ENCODE measurements at places on chromosomes 1 and 21.

- DNase-seq = no peak
Observed at GRCh38 chr1:112540226-112540794, 31.5 kb downstream of the WNT2B start.

DNA sequence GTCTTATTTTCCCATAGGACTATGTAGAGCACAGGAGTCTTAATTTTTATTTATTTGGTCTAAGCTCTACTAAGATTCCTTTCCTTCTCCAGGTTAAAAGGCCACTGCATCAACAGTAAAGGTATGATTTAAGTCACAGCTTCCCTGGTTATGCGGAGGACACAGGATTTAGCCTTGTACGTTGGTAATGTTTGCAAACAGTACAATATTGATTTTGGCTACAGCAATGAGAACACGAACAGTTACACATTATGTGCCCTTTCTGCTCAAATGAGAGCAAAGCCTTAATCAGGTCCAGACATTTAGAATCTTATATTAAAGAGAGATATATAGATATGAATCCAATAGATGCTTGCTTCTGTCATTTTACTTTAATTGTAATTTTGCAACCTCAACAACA lies 264.0 kb downstream of the NUF2 start:
- no peak for DNase-seq

DNA sequence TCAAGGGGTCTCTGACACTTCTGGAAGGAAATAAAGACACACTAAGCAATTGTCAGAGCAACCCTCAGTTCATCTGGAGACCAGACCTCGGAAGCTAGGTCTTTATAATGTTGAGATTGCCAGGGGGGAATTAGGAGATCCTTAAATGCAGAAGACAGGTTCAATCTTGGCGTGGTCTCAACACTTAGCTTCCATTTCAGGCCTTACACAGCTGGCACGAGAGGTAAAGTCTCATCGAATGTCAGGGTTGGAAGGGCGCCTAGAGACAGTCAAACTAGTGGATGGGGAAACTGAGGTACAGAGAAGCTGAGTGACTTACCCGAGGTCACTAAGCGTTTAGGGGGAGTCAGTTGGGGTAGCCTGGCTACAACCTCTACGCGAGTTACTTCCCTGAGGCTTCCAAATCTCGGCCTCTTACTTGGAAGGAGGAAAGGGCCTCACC lies 562 bp upstream of the EPB41 start:
- DNase-seq = no peak

DNA sequence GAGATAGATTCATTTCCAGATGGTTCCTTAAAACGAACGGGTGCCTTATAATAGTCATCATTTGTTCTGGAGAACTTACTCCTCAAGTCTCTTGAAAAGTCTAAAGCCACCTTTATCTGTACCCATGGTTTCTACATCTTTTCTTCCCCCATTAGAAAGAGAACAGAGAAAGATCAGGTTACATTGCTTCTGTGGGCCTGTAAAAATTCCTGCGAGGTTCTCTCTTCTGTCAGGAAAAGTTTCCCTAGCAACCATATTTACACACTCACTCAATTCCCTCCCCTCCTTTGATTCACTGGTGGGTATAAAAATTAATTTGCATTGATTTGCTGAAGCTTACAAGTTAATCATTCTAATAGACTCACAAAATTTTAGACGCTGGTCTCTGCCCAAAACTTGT lies 6.7 kb downstream of the PHC2 start:
- no peak for DNase-seq

DNA sequence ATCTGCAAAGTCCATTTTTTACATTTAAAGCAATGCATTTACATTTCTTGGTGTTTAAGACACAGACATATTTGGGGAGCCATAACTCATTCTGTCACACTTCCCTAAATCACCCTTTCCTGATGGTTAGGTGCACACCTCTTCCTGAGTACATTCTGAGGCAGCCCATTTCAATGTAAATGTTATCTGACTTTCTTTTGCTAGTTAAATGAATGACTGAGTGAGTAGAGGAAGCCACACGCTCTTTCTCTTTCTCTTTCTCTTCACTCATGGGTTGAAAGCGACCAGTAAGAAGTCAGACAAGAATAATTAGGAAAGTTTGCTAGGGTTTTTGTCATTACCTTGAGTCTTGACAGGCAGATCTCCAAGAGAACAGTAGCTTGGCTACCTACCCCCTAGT lies 143.1 kb downstream of the S1PR1 start:
- no peak for DNase-seq

DNA sequence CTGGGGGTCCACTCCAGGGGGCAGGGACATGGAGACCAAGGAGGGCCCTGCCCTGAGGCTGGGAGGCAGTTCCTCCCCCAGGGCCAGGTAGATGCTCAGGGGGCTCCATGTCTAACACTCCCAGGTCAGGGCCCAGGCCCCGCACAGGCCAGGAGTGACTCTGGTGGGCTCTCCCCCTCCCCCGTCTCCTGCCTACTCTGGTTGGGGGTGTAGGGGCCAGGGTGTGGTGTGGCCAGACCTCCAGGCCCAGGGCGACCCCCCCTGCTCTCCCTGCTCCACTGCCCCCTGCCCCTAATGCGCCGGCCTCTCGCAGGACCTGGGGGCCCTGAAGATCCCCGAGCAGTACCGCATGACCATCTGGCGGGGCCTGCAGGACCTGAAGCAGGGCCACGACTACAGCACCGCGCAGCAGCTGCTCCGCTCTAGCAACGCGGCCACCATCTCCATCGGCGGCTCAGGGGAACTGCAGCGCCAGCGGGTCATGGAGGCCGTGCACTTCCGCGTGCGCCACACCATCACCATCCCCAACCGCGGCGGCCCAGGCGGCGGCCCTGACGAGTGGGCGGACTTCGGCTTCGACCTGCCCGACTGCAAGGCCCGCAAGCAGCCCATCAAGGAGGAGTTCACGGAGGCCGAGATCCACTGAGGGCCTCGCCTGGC lies 19.7 kb upstream of the CCDC27 start:
- DNase-seq = no peak

- no peak for DNase-seq
Observed at GRCh38 chr1:234683861-234684632, 74.1 kb upstream of the IRF2BP2 start.

- DNase-seq = no peak
Observed at GRCh38 chr1:44418022-44418673, 13.1 kb downstream of the RNF220 start.

DNA sequence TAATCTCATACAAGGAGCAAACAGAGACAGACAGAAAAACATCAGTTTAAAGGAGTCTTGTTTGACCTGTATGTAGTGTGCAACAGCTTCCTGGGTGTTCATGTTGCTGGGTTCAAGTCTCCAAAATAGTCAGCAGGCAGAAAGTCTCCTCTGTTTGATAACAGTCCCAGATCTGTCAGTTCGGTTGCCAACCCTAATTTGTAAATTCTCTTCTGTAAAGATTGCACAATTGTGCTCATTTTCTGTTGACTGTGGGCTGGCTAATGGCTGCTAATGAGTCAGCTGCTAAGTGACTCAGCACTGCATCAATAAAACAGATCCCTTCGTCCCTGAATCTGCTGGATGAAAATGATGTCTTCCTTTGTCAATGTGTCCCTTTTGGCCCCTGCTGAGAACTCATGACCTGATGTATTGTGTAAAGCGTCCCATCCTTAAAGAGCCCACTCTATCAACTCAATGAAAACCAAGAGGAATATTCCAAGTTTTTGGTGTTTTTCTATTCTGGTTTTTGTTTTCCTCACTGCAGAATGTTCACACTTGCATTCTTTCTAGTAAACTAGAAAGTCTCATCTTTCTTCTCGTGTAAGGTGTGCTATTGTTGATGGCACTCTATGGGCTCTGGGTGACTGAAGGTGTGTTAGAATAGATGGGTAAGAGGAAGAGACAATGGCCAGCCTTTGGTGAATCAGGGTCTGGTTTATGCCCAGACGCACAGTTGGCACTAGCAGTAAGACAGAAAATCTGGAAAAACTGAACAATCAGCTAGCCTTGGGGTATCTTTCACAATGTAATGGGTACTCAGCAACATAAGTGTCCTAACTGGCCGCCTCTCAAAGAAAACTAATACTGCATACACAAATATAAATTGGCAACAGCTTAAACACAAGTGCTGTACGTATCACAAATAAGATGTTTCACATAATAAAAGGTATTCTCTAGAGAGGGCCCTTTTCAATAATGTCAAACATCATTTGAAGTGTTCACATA lies 75.1 kb upstream of the SIPA1L2 start:
- no peak for DNase-seq

DNA sequence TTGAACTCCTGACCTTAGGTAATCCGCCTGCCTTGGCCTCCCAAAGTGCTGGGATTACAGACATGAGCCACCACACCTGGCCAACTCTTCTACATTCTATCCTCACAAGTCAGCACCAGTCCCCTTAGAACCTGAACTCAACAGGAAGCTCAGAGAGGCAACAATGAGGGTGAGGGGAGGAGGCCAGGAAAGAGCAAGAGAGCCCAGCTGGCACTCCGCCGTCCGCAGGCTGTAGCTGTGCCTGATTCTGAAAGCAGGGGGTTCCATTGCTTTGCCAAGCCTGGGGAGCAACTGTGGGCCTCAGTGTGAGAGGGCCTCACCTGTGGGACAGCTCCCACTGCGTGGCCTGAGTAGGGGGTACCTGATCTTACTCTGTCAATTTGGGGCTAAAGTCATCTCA lies 18.7 kb downstream of the STK40 start:
- DNase-seq = no peak

DNA sequence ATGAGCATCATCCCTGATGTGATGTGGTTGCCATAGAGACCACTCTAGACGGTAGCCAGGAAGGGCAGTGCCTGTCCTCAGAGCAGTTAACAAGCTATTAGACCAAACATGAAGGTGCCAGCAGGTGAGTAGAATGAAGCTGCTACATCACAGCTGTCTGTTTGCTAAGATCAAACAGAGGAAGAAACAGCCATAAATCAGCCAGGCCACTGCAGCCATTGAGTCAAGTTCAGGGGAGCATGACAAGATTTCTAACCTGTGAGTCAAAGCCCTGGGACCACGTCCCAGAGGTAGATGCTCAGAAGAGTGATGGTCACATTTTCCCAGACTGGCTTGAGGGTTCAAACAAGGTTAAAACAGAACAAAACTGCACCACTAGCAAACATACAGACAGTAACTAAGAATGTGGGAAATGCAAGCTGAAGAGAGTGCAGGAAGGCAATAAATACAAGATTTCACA lies 450.6 kb upstream of the DAB1 start:
- DNase-seq = no peak

GRCh38 chr1:201310986-201311355 lies 27.7 kb downstream of the PKP1 start:
- no peak for DNase-seq

DNA sequence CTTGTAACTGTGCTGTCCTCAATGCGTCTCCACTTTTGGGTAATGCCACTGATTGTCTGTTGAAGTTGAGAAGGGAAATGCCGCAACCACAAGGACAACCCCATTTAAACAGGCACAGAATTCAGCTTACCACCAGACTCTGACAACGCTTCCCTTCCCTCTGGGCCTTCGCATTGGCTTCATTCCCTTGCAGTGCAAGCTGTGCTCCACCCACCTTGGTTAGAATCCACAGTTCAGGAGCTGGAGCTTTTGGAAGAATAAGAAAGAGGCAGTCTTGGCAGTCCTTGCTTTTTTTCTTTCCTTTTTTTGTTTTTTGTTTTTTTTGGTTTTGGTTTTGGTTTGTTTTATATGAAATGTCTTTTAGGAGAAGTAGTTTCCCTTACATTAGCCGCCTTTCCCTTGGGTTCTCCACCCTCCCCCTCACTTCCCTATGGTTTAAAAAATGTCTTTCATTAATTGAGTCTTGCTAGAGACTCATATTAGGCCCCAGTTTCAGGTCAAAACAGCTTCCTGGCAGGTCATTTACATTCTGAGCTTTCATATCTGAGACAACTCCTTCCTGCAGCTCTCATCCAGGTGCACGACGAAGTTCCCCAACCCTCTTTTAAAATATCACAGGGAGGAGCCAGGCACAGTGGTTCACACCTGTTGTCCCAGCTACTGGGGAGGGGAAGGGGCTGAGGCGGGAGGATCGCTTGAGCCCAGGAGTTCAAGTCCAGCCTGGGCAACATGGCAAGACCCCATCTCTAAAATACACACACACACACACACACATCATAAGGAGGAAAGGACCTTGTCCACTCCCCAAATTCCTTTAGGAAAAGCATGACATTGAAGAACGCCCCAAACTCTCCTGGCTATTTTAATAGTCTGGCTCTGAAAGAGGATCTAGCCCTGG lies 20.7 kb upstream of the LAX1 start:
- no peak for DNase-seq

- DNase-seq = no peak
Observed at GRCh38 chr1:204721373-204722055, 36.0 kb upstream of the LRRN2 start.

GRCh38 chr1:71908871-71909390 lies 373.4 kb downstream of the NEGR1 start:
- no peak for DNase-seq

DNA sequence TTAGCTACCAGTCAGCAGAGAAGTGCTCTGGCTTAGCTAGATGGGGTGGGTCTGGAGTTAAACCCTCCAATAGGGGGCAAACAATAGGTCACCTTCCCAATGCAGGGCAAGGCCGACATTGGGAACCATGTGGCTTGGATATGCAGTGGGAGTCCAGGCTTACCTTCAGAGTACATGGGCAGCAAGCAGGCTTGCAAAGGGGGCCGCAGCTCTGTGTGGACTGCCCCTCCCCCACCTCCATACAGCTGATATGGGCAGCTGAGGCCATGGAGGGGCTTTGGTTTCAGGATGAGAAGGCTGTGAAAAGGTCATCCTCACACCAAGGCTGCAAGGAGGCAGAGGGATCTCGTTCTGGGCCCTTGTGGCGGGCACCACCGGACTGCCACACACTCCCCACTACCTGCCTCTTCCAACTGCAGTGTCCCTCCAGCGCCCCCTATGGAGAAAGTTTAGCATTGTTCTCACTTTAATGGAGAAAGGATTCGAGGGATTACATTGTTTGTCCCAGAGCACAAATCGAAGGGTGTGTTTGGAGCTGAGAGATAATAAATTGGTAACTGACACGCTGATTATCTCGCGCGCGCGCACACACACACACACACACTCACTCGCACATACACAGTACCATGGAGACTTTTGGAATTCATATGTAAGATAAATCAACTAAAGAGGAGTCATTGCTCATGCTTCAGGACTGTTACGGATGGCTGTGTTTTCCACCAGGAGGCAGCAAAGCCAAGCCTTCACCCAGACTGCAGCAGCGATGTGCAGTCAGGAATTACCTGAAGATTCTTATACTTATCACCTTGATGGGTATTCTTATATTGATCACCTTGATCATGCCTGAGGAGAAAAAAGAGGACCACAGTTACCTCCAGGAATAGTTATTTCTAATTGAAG lies 7.0 kb upstream of the SMCP start:
- no peak for DNase-seq

DNA sequence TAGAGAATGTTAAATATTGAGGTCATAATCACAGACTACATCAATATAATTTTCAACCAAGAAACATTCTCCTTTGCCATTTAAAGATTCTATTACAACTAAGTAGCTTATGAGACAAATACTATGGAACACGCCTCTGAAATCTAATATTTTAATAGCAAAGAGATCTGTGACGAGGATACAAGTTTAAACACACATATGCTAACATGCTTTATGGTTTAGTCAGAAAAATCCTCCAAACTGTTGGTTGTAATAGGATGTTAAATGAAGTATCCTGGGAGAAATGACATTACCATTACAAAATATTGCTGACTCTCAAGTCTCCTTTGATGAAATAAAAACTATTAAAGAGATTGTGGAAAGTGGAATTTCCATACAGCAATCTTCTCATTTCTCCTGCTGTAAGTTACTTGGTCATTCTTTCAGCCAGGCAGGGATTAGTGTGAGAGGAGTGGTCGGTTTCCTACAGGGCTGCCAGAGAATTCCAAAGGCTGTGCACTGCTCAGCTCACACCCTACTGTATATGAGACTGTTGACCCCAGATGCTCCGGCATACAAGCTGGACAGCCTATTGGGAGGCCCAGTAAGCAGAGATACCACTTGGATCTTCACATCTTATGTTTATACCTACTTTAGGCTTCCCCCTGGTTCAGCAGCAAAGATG lies 26.6 kb downstream of the SCYL3 start:
- no peak for DNase-seq

All from stimulated activated CD8-positive, alpha-beta memory T cell treated with anti-CD3 and anti-CD28 coated beads, Interleukin-2, amount 100 ng/mL, for 1 hour (primary cell).